ENCODE measurements at places on chromosomes 1 and 21.

DNA sequence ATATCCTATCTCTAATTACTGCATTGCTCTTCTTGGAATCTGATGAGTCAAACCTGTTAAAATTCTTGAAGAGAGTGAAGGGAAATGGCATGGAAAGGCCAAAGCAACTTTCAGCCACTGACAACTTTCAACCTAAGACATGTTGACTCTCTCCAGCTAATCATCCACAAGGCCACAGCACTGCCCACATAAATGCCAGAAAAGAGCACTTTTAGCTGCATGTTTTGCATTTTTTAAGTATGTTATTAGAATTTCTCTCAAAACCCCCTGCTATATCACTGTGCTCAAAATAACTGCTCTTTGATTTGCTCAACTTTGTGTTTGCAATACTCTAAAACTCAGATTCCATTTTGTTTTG, 352.5 kb downstream of the ADGRL2 start:
- no peak for DNase-seq

DNA sequence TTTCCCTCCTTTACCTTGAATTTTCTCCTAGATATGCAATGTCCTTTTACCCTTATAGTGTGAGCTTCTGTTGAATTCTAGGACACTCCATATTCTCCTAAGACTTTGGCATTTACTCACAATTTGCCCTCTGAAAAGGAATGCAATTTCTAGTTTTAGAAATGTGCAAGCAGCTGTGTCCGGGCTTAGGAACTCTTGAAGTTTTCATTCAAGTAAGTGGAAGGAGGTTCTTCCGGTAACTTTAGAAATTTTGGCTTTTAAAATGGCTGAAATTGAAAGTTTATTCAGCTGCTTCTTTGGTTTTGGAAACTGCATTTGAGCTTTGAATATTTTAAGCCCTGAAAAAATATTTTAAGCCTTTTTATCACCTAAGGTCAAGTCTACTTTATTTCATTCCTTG, 56.3 kb downstream of the DPH5 start:
- DNase-seq, result no peak

- peak; percentile 41 for DNase-seq
Observed at GRCh38 chr1:43274125-43274803, 4.5 kb downstream of the TMEM125 start.

DNA sequence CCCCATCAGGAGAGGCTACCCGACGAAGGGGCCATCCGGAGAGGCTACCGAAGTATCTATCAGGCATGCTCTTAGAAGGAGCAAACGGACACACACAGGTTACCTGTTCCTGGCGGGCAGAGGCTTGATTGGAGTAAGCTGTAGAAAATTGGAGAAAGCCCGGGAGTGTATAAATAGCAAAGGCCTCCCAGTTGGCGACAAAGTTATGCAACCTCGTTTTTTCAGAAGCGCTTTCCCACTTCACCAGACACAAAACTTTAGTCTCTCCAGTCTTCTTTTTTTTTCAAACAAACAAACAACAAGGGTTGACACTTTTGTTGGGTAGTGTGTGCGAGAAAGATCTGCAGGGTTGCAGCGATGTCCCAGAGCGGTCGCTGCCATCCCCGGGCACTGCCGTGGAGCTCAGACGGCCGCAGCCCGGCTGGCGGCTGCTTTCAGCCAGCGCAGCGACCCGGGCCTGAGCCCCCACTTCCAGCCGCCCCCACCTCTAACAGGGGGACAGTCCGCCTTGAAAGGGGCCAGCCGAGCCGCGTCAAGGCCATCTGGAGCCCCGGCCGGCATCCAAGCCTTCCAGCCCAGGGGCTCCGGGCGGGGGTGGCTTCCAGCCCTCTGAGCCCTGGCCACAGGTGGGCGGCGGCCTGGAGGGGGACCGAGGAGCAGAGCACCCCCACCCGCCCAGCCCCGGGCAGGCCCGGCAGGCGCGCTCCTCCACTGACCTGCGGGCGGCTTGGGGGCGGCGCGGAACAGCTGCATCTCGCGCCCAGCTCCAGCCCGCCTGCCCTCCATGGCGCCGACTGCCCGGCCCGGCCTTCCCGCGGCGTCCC, 616 bp downstream of the MCOLN3 start:
- DNase-seq, result no peak

- no peak for DNase-seq
Observed at GRCh38 chr1:82387012-82387366, 586.3 kb downstream of the ADGRL2 start.

GRCh38 chr1:54371942-54372275, 34.3 kb downstream of the SSBP3 start:
- no peak for DNase-seq

Measured in NK-92 treated with Interleukin-12 subunit alpha and Interleukin-12 subunit beta, amount 100 ng/mL, for 24 hours (cell line).